Cortex of kidney (tissue), 1 donor: ENCODE measurements at places on chromosomes 6 and 20.

DNA sequence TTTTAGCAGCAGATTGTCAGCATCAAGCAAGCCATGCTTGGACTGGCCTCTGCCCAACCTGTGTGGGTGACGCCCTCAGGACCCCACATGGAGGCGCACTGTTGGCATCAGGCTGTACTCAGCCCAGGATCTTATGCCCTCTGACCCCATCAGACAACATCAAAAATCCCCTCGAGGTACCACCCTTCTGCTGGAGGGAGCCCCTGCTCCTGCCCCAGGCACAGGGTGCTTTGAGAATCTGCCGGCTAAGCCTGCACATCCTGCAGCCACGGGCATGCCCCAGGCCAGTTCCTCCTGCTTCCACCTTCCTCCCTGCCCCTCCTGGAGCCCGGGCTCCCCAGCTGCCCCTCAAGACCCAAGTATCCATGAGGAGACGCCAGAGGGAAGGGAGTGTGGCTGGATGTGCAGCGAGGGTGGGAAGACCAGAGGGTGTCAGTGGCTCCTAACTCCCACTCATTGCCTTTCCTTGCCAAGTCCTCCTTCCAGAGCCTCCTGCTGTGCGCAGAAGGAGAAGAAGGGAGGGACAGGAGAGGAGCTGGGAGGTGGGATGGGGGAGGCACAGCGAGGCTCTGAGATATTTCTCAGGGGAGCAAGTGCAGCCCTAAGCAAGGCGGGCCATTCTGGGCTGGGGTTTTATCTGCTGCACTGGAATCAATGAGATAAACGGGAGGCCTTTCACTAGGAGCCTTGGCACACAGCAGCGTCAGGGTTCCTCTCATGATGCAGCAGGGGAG lies 77.4 kb upstream of the CST7 start:
- DNase-seq = no peak

DNA sequence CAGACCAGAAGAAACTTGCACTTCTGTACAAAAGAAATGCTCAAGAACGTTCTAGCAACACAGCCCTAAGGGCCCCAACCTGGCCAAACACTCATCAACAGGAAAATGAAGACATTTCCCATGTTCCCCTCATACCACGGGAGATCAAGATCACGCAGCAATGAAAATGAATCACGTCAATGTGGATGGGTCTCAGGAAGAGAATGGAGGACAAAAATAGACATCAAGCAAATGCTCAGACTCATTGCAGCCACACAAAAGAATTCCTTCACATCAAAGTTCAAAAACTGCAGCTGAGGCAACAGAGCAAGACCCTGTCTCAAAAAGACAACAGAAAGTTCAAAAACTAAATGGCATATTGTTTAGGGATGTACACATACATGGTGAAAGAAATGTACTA lies 18.1 kb downstream of the ULBP3 start:
- no peak for DNase-seq

- DNase-seq = no peak
Measured at GRCh38 chr6:84026721-84027164, 6.8 kb upstream of the MRAP2 start.

GRCh38 chr6:13334953-13335352 lies 6.6 kb upstream of the TBC1D7 start:
- DNase-seq = no peak
